ENCODE measurements at places on chromosomes 1 and 21.
A peak's percentile ranks its signal among the peaks of the same experiment; 100 is the strongest.

GRCh38 chr1:220708936-220709801, 19.0 kb downstream of the C1orf115 start:
- no peak for DNase-seq

DNA sequence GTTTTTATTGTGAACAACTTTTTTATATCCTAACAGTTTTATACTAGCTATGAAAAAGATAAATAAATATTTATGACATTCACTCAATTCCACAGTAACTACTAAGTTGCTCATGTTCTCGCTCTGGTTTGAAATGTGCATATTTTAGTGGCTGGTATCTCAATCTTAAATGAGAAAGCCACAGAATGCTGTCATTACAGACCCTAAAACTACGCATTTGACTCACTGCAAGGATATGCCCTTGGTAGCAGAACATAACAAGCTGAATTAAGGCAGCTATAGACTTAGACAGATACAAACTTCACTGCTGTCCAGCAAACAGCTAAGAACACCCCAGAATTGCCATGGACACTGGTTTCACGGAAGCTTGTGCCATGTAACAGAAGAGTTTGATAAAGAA, 19.0 kb downstream of the DAB1 start:
- DNase-seq, result no peak

DNA sequence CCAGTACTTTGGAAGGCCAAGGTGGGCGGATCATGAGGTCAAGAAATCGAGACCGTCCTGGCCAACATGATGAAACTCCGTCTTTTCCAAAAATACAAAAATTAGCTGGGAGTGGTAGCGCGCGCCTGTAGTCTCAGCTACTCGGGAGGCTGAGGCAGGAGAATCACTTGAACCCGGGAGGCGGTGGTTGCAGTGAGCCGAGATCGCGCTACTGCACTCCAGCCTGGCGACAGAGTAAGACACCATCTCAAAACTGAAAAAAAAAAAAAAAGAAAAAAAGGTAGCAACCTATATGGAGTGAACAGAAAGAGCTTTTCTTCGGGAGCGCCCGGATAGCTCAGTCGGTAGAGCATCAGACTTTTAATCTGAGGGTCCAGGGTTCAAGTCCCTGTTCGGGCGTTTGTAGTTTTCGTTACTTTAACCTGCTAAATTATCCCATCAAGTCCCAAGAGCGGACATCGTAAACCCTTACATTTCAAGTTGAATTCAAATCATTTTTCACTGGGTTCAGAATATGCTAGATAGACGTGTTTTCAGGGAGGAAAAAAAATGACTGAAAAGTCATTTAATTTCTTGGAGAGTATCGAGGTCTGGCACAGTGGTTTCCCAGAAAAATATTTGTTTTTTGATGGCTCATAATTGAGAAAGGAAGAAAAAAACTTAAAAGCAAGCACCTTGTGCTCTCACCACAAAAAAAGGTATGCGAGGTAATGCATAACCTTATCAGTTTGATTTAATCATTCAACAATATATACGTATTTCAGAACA, 9.8 kb upstream of the MDM4 start:
- DNase-seq, result peak; percentile 75

- DNase-seq, result no peak
Observed at GRCh38 chr1:39085174-39085573, 59.0 kb downstream of the NDUFS5 start.

DNA sequence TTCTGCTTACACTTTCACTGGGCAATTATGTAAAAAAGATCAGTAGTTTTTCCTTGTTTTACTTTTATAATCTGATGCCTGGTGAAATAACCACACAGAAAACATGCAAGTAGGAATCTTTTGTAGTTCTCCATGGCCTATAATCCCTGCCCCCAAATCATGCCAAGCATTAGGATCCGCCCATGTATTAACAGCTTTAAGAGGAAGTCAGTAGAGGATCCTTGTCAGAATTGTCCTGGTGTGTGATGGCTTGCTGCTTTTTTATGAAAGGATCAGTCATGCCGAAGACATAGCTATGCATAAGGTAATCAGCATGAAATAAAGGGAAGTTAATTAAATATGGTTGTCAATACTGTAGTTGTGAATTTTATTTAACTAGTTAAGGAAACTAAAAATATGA, 20.0 kb downstream of the ADGRL2 start:
- no peak for DNase-seq

- no peak for DNase-seq
Observed at GRCh38 chr1:95728841-95729240, 494.8 kb downstream of the RWDD3 start.

- DNase-seq, result no peak
Observed at GRCh38 chr1:177432897-177433296, 262.1 kb downstream of the BRINP2 start.

DNA sequence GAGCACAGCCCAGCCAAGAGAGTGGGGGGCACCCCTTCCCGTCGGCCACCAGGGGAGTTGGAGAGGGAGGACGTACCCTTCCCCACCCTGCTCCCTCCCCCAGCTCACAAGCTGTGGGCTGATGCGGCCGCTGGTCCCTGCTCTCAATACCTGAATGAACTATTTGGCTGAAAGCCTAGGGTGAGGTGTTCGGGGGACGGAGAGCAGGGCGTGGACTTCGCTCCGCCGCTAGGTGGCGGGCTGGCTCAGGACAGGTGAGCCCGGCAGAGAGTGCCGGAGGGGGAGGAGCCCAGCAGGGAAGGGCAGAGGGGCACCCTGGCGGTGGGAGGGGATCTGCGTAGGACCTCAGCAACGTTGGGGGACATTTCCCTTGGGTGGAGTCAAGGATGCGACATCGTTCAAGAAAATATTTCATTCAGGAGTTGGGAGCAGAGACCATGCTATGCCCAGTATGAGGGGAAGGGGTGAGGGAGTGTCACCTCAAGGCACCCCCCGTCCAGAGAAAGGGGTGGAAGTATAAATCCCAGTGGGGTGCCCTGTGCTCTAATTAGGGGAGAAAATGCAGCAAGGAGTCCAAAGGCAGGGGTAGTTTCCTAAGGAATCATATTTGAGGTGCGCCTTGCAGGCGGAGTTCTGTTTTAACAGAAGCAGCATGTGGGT, 12.0 kb upstream of the RHBG start:
- DNase-seq, result peak; percentile 24

DNA sequence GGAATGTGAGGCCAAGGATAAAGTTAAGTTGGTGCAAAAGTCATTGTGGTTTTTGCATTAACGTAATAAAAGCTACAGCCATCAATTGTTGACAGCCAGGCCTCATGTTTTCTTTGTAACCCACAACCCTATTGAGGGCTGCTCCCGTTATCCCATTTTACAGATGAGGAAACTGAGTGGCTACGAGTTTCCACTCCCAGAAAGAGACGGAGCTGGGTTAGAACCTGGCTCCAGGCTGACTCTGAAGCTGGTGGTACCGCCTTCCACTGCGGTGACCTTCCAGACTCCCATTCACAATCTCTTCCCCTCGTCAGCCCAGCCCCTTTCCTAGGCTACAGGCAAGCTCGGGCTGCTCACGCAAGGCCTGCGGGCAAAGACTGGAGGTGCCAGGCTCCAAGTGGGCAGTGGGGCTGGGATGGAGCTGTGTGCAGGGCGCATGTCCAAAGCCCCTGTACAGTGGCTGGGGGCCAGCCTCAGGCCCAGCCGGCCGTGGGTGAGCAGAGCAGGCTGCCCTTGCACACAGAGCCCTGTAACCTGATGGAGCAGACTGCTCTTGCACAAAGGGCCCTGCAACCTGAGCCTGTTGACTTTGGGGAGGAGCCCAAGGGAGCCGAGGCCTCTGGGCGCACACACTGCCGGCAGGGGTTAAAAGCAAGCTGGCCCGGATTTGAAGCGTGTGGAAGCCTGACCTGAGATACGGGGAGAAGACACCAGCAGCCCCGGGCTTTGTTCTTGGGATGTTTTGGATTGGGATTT, 97.4 kb upstream of the TMPRSS2 start:
- DNase-seq, result no peak

DNA sequence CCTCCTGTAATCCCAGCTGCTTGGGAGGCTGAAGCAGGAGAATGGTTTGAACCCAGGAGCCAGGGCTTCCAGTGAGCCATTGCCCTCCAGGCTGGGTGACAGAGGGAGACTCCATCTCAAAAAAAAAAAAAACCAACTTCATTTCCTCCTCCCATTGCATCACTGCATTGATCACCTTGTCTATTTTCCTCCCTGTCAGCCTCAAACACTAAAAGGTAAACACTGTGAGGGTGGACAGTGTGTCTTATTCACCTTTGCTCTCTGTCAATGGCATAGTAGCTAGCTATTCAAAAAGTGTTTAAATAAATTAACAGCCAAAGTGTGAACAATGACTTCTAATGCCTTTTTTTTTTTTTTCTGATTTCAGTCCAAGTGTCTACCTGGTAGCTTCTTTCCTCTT, 13.4 kb upstream of the DESI2 start:
- DNase-seq, result no peak

GRCh38 chr1:44811234-44811633, 2.9 kb downstream of the BTBD19 start:
- DNase-seq, result no peak

DNA sequence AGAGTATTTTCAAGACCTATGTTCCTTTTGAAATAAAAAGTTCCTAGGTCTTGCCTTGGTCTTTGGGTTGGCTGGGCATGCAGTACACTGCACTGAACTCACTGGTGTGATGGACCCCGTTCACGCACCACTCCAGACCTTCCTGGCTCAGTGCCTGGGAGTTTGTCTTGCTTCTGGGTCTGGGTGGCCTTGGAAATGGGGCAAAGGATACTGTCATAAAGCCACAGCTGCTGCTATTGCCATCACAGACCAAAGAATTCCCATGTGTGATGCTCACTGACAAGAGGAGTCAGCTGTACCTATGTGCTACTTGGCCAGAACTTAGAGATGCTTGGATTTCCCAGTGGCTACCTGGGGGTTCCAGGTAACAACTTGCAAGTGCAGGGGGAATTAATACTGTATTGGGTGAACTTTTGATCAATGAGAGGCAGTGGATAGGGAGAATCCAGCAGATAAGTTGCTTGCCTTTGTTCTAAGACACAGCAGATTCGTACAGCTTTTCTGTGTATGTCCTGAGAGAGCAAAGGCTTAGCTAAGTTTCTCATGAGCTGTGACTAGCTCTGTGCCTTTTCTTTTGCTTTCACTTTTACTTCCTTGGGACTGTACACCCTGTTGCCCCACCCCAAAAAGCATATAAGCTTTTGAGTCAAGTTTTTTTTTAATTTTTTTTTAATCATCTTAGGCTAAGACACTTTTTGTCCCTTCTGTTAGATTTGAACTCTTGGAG, 115.3 kb downstream of the RUNX1 start:
- DNase-seq, result no peak

DNA sequence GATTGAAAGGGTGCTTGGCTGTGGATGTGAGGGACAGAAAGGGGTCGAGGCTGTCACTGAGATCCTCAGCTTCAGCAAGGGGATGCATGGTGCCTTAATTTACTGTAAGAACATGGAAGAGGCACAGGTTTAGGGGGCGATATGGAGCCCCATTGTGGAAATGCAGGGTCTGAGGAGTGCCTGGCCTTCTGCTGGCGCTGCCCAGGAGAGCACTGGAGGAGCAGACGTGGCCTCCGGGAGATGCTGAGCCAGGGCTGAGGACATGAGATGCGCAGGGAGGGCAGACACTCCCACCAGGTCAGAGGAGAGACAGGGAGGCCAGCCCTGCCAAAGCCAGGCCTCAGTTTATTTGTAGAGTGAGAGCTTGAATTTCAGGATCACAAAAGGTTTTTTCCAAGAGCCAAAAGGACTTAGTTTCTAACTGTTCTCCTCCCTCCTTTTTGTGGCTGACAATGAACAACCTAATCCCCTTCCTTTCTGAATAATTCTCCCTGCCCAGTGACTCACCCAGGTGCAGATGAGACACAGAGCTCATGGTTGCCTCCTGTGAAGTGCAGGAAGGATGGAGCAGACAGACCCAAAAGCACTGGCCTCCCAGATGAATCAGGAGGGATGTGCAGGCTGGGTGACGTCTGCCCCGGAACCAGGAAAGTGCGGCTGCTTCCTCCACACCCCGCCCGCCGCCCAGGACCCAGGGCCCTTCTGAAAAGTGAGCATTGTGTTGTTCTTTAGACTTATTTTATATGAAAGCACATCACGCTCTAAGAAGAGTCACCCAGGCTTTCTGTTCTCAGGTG, 73.0 kb upstream of the TMPRSS2 start:
- no peak for DNase-seq

DNA sequence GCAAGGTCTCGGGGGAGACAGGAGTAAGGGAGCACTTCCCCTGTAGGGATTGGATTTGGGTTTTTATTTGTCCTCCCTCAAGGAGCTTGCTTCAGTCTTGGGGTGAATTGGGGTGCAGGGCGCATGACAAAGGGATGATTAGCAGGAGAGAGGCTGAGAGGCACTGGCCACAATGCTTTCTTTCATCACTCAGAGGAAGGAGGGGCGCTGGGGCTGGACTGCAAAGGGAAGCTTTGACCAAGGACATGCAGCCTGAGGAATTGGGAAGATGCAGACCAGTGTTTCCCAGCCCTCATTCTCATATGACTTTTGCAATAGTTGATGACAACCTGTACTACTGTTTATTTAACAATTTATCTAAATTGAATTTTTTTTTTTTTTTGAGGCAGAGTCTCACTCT, 34.1 kb upstream of the PDPN start:
- DNase-seq, result no peak

- DNase-seq, result no peak
Observed at GRCh38 chr1:1119272-1119890, 3.5 kb upstream of the C1orf159 start.

GRCh38 chr1:207868251-207868773, 42.6 kb downstream of the CD34 start:
- no peak for DNase-seq

DNA sequence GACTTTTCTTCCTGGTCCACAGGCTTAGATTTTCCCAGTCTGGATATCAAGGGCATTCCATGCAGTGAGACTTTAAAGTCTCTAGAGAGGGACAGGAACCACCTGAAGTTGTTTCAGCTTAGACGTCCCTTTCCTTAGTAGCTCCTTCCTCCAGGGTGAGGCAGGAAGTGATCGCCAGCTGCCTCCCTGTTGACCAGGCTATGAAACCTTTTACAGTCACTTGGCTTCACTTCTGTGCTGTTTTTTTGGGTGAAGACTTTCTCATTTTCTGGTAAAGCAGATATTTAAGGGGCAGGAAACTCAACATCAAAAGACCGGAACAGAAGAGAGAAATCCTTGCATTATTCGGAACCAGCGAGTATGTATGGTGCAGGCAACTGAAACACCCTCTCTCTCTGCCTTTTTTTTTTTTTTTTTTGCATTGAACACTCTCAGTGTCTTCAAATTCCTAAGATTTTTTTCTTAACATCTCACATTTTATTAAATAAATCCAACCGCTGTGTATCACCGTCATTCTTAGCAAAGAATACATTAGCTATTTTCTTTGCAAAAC, 234.6 kb upstream of the IRF2BP2 start:
- DNase-seq, result no peak

DNA sequence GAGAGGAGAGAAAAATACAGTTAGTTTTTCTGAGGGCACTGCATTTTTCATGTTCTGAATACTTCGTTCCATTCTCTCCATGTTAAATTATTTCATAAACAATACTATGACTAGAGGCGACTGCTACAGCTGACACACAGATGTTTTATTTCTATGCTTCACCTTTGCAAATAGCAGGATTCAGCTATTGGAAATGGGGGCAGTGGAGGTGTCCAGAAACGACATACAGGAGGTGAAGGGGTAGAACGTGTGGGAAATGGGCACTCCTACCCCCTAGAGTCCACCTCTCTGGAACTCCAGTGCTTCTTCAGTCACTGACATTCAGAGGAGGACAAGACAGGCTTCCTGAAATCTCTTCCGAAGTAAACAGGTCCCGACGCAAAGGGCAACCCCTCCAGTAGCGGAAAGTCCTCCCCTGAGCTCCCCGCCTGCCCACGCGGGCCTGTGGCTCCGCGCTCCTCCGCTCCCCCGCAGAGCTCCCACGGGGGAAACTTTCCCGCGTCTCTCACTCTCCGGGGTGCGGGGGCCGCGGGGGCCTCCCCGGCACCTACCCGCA, 480 bp downstream of the DPYD start:
- DNase-seq, result no peak
